Thoracic aorta (tissue), 2 donors: ENCODE measurements at places on chromosomes 6 and 20.

GRCh38 chr20:34124469-34125249 is 12.6 kb upstream of the EIF2S2 start:
- DNase-seq: no peak

DNA sequence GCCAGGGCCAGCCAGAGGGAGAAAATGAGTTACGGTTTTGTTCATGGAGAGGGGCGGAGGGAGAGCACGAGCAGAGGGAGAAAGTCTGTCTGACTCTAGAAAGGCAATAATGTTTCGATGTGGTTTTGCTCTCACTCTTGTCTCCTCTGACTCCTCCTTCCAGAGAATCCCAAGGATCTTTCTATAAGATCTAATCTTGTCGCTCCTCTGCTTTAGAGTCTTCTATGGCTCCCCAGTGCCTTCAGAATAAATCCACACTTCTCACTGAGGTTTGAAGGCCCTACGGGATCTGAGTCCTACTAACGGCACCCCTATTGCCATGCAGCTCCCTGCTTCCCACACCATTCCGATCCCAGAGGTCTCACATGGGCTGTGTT is 66.8 kb downstream of the KCNB1 start:
- no peak for DNase-seq

GRCh38 chr20:4795394-4795793 is 73.7 kb downstream of the PRND start:
- DNase-seq: no peak

- DNase-seq: no peak
These were observed 114.8 kb downstream of the CRYBG1 start for GRCh38 chr6:106475284-106475683.

GRCh38 chr6:169145496-169145895 is 108.2 kb downstream of the THBS2 start:
- no peak for DNase-seq

- no peak for DNase-seq
These were observed 127.0 kb downstream of the MAFB start for GRCh38 chr20:40562031-40562430.

- DNase-seq: no peak
These were observed 31.0 kb upstream of the EZR start for GRCh38 chr6:158849899-158850806.

- DNase-seq: no peak
These were observed 166.5 kb upstream of the SNX9 start for GRCh38 chr6:157656437-157656997.

DNA sequence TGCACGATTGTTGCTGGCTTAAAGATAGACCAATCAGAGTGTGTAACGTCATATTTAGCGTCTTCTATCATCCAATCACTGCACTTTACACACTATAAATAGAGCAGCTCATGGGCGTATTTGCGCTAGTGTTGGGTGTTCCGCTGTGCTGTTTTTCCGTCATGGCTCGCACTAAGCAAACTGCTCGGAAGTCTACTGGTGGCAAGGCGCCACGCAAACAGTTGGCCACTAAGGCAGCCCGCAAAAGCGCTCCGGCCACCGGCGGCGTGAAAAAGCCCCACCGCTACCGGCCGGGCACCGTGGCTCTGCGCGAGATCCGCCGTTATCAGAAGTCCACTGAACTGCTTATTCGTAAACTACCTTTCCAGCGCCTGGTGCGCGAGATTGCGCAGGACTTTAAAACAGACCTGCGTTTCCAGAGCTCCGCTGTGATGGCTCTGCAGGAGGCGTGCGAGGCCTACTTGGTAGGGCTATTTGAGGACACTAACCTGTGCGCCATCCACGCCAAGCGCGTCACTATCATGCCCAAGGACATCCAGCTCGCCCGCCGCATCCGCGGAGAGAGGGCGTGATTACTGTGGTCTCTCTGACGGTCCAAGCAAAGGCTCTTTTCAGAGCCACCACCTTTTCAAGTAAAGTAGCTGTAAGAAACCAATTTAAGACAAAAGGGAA is 57.9 kb downstream of the TRIM38 start:
- DNase-seq: no peak

- DNase-seq: no peak
These were observed 11.0 kb upstream of the HINT3 start for GRCh38 chr6:125945378-125946141.

GRCh38 chr6:21045135-21045700 is 511.0 kb downstream of the CDKAL1 start:
- no peak for DNase-seq

DNA sequence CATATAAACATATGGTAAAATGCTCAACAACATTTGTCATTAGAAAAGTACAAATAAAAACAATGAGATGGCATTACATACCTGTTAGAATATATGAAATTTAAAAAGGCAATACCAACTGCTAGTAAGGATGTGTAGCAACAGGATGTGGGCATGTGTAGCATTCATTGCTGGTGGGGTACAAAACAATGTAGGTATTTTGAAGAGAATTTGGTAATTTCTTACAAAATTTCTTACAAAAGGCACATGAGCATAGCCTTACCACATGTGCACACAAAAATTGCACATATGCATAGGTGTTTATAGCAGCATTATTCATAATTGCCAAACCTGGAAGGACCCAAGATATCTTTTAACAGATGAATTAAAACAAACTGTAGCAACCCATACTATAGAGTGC is 1355.1 kb upstream of the CITED2 start:
- DNase-seq: no peak

- DNase-seq: no peak
These were observed 100.6 kb downstream of the FAM120B start for GRCh38 chr6:170407200-170407599.

DNA sequence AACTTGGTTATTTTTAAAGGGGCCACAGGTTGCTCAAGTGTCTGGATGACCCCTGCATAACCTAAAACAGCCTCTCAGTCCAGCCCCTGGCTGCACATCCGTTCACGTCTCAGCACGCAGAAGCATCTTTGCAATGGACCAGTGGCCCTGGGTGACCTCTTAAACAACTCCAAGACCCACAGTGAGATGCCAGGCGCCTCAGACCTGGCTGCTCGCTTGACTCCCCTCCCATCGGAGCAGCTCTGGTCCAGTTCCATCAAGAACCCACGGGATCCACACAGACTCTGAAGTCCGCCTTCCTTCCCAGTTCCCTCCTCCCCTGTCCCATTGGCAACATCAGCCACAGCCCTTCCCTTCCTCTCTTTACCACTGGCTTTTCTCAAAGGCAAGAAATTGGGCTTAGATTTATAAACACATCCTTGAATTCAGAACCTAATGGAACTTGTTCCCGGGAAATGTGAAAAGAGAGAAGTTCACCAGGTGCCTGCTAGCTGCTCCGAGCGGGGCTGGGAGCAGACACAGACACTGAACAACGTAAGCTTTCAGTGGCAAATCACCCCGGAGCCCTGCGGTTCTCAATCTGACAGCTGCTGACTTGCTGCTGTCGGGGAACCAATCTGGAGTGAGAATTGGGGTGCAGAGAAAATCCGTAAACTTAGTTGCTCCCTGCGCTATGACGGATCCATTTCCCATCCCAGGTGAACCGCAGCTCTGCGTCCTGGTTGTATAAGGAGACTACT is 39.6 kb upstream of the MPC1 start:
- no peak for DNase-seq

DNA sequence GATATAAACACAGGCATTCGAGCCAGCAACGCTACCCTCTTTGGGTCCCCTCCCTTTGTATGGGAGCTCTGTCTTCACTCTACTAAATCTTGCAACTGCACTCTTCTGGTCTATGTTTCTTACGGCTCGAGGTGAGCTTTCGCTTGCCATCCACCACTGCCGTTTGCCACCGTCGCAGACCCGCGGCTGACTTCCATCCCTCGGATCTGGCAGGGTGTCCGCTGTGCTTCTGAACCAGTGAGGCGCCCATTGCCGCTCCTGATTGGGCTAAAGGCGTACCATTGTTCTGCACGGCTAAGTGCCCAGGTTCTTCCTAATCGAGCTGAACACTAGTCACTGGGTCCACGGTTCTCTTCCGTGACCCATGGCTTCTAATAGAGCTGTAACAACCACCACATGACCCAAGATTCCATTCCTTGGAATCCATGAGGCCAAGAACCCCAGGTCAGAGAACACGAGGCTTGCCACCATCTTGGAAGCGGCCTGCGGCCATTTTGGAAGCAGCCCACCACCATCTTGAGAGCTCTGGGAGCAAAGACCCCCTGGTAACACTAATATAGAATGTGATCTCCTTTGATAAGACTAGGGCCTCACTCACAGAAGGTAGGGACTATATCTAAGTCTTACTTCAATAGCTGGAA is 973 bp downstream of the UBD start:
- DNase-seq: no peak

DNA sequence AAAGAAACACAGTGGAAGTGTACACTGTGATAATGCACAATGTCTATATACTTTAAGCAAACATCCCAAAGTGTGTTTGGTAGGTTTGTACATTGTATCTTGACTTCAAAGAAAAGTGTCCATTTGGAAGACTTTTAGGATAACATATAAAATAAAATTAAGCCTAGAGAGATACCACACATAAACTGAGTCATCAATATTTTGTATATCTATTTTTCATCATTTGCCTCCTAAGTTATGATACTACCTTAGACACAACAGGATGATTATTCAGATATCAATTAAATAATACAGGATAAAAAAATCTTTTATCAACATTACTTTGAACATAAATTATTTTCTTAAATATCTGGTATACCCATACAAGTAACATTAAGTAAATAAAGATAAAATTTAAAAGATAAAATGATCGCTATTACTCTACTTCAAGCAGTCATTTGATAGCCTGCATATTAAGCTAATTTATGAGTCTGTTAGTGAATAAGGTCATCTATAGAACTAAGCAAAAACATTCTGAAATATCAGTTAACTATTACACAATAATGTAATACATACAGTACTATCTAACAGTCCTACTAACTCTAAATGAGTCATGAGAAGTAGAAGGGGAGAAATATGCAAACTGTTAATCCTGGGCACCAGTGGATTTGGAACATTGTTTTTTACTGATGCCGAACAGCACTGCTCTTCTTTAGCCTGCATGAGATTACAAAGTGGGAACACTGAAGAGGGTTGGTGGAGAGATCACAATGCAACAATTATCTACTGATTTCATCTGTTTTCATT is 158.4 kb upstream of the SIM1 start:
- DNase-seq: no peak

DNA sequence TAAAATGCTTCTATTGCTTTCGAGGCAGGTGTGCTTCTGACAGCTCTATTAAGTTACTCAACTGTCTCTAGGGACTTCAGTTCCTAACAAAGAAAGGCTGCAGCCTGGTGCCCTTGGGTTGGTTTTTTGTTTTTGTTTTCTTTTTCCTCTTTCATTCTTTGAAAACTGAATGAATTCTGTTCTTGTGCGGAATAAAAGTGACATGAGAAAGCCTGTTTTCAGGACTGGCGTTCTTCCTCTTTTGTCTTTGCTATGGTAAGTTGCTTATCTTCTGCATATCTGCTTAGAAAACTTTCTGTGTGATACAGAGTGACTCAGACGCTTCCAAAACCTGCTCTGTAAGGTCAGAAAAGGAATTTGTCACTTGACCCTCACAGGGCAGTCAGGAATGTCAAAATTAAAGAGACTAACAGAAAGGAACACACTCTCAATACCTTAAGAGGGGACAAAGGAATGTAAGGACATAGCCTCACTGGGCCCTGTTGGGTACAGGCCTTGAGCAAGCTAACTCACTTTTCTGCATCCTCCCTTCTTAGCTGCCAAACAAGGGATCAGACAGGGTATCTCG is 56.2 kb upstream of the NHSL1 start:
- DNase-seq: no peak

GRCh38 chr6:33962246-33963027 is 158.6 kb upstream of the MLN start:
- no peak for DNase-seq

- peak; percentile 17 for DNase-seq
These were observed 235.7 kb upstream of the ZNF217 start for GRCh38 chr20:53829255-53829723.

GRCh38 chr6:10962673-10963072 is 75.8 kb downstream of the SYCP2L start:
- DNase-seq: no peak

DNA sequence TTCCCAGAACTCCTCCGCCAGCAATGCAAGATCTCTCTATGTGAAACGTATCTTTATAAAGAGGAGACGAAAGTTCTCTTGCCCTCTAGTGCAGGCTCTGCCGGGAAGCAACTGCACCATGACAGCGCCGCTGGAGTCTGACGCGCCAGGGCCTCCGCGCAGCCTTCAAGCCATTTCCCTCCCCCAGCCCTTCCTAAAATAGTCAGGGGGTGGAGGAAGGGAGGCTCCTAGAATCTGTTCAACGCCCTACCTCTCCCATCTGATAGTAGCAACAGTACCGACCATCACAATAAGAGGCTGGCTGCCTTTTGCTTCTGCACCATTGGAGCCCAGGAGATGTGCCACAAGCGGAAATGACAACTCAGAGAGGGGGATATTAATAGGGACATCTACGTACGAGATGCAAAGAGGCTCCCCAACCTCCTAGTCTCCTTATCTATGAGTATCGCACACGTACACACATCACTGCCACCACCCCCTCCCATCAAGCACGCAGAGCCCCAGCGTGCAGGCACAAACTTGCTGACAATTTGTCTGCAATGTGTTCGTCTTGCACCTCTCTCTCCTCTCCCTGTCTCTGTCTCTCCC is 1.0 kb downstream of the SYNE1 start:
- no peak for DNase-seq

- no peak for DNase-seq
These were observed 139.6 kb upstream of the HCRTR2 start for GRCh38 chr6:55034752-55035151.

- no peak for DNase-seq
These were observed 146.6 kb downstream of the BCAS1 start for GRCh38 chr20:53923566-53924369.

GRCh38 chr6:3428247-3428646 is 28.6 kb downstream of the SLC22A23 start:
- DNase-seq: no peak

- DNase-seq: no peak
These were observed 567.5 kb upstream of the IMPG1 start for GRCh38 chr6:76639941-76640340.

DNA sequence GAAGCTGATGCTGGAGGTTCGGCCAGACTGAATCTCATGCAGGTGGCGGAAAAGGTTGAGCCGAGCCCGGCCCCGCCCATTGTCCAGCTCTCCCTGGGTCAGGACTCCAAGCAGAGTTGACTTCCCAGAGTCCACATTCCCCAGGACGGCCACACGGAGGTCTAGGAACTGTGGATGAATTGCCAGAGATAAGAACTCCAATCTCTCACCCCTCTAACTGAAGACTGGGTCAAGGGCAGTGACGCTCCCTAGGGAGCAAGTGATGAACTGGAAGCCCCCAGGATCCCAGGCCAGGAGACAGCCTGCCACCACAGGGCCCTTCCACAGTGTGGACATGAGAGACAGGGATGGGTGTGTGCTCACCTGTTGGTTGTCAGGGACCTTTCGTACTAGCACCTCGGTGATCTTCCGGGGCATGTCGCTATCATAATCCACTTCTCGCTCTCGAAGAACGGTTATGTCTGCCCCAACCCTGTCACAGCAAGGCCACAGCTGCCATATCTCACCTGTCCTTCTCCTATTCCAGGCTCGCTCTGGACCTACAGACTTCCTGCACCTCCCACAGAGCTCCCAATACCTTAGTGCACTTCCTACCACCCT is 3.6 kb downstream of the GTPBP2 start:
- DNase-seq: no peak

- no peak for DNase-seq
These were observed 141.1 kb upstream of the FOXQ1 start for GRCh38 chr6:1170794-1171193.

GRCh38 chr20:12054556-12054955 is 136.9 kb downstream of the BTBD3 start:
- no peak for DNase-seq

GRCh38 chr6:57183336-57183735 is 11.2 kb downstream of the BAG2 start:
- no peak for DNase-seq
